ENCODE measurements at places on chromosomes 7 and 10.

- no peak for DNase-seq
These were observed 14.3 kb upstream of the LARP4B start for GRCh38 chr10:945778-946177.

DNA sequence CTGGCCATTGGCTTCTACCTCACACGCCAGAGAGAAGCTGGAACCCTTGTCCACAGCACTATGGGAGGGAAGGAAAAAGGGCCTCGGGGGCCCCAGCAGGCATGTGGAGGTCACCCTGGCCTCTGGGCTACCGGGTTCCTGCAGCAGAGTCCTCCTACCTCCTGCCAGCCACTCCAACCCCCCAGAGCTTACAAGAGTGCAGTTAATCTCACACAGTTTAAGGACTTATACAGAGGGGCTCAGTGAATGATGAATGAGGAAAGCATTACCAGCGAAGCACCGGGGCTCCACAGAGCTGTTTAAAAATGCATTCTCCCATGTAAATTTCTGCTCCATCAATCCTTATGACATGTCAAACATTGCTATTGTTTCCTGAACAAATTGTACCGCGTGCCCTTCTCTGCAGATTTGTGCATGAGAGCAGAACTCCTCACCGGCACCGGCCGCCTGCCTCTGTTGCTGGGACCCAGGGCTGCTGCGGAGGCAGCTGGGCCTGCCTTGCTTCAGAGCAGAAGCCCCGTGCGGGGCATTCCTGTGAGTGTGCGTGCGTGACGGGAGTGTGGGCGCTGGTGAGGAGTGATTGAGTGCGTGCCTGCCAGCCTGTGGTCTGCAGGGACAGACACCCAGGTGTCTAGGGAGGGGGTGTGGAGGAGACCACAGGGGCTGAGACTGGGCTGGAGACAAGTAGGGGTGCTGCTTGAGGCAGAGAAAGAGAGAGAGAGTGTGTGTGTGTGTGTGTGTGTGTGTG is 52.8 kb downstream of the C10orf105 start:
- peak; percentile 42 for DNase-seq

GRCh38 chr10:78771260-78771659 is 297.5 kb upstream of the ZMIZ1 start:
- DNase-seq: no peak

GRCh38 chr7:121016966-121017365 is 28.5 kb downstream of the CPED1 start:
- no peak for DNase-seq

DNA sequence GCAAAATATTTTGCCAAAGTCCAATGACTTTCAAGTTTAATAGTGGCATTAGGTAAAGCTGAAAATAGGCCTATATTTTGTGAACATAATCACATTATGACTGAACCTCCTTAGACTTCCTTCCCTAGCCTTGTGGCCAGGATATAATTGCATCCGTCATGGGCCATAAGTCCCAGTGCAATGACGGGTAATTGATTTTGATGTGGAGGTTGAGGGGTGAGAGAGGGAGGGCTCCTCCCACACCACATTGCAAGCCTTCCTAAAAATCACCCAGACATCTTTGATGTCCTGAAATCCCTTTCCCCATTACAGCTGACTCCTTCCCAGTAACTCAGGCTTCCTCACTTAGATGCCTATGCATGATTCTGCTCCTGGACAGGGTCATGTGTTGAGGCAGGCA is 25.6 kb downstream of the TAS2R41 start:
- DNase-seq: no peak

DNA sequence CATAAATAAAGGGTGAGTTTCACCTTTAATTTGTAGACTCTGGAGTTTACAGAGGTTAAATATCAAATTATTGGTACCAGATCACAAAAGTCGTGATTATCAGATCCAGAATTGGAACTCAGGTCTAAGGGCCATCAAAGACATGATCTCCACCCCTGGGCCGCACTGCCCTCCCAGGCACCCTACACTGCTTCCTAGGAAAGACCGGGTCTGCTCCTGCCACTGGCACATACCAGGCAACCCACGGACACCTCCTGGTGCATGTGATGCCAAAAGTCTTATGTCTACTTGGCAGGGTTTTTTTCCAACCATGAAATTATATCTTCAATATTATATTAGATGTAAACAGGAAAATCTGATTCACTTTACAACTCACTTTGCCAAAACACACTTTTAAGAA is 452.8 kb downstream of the PTPRN2 start:
- no peak for DNase-seq

DNA sequence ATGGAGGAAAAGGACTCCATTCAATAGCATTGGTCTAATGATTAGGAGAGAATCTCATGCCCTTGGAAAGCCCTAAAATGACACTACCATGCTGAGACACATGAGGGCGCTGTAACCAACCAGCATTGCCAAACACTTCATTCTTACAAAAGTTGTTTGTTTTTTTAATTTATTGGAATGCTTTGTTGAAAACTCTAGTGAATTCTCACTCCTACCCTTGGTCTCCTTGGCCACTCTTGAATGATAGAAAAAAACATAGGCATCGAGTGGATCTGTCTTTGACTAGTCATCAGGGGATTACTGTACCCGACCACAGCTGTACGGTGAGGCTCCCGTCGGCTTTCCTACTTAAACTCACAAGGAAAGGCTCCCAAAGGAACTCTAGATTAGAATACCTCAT is 29.3 kb upstream of the ADD3 start:
- no peak for DNase-seq

GRCh38 chr10:112813866-112814591 is 136.0 kb upstream of the TCF7L2 start:
- DNase-seq: no peak

- no peak for DNase-seq
These were observed 94.8 kb downstream of the GSAP start for GRCh38 chr7:77321300-77321699.

DNA sequence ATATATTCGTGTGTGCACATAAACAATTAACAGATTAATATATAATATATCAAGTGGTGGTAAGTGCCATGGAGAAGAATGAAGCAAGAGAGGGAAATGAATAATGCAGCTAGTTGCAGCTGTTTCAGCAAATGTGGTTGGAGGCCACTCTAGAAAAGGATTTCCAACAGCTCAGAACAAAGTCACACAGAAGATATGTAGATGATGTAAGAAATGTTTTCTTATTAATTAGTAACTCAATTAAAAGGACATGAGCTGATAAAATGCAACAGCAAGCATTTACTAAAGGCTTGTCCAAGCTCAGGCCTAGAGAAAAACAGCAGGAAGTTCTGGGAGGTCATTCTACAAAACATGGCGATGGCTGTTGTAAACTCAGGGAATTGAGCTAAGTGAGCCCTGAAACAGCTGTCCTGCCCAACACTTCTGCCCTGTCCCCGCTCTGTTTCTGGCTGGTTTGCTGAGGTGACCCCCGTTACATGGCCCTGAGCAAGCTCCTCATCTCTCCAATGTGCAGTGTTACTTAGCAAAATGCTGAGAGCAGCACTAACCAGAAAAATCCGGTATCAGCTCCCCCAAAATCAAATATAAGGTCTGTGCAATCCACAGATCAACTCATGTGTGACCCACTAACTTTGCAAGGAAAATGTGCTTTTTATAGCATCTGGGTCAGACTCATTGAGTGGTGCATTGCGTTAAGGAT is 23.4 kb upstream of the C10orf67 start:
- no peak for DNase-seq

DNA sequence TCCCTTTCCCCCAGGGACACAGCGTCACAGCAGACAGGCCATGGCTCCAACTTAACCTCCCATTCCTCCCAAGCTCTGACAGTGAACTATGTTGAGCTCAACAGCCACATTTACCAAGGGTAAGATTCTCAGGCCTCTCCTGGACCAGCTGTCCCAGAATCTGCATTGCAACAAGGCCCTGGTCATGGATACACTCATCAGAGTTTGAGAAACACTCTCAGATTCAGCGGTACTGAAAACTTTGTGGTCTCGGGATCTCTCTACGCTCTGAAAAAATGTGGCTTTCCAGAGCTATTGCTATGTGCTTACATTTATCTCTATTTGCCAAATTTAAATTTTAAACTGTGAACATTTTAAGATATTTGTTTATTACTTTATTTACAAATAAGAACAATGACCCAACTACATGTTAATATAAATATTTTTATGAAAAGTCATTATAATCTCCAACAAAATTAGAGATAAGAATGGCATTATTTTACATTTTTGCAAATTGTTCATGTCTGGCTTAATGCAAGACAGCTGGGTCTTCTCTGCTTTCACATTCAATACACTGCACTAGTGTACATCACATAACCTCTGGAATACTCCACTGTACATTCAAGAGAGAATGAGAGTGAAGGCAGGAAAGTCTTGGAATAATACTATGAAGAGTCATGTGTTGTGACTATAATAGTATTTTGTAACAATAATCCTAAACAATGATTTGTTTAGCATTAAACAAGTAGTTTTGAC is 190.9 kb upstream of the PITRM1 start:
- DNase-seq: no peak

DNA sequence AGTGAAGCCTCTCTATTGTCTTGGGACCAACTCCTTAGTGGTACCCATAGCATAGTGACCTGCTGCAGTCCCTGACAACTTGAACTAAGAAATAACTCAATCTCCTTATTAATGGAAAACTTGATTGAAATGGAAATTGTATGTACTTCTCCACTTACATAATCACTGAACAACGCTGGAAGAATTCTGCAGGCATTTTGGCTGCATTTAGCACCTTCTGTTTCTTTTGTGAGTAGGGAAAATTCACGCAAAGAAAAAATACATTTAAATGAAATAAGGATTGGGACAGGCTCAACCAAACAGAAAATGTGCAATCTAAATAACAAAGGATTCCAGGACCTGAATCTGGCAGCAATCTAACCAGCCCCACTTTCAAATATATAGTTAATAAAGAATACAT is 126.9 kb upstream of the GHITM start:
- no peak for DNase-seq

DNA sequence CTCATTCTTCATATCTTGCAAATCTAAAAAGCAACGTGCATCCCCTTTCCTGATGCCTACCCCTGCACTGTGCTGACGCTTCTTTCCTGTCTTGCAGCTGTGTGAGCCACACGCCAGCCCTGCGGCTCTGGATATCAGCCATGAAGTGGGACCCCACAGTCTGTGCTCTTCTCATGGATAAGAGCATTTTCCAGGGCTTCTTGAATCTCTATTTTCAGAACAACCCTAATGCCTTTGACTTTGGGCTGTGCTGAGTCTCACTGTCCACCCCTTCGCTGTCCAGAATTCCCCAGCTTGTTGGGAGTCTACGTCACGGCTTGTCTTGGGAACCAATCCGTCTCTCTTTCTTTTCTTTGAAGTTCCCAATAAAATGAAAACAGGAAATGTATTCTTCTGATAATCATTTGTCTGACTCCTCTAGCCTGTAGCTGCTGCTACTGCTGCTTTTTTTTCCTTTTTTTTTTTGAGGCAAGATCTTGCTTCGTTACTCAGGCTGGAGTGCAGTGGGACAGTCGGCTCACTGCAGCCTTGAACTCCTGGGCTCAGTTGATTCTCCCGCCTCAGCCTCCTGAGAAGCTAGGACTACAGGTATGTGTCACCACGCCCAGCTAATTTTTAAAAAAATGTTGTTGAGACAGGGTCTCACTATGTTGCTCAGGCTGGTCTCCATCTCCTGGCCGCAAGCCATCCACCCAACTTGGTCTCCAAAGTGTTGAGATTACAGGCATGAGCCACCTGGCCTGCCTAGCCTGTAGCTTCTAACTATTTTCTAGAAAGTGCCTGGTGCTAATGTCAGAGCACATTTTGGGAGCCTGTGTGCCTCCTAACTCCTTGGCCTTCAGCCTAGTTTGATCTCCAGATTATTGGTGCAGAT is 30.3 kb downstream of the GSTO2 start:
- DNase-seq: no peak

GRCh38 chr7:93119191-93119905 is 1.6 kb upstream of the SAMD9 start:
- no peak for DNase-seq

GRCh38 chr10:123381224-123381623 is 227.0 kb downstream of the BUB3 start:
- DNase-seq: no peak

GRCh38 chr10:101839416-101840063 is 4.1 kb downstream of the KCNIP2 start:
- peak; percentile 11 for DNase-seq

- DNase-seq: no peak
These were observed 187.8 kb downstream of the MAD1L1 start for GRCh38 chr7:2044883-2045471.

- no peak for DNase-seq
These were observed 164.9 kb upstream of the AGR3 start for GRCh38 chr7:17046666-17047065.

GRCh38 chr10:124798364-124798763 is 3.3 kb upstream of the ABRAXAS2 start:
- no peak for DNase-seq

GRCh38 chr7:118995350-118995749 is 770.8 kb downstream of the ANKRD7 start:
- DNase-seq: no peak

- no peak for DNase-seq
These were observed 444 bp downstream of the NKX1-2 start for GRCh38 chr10:124449170-124450011.

- DNase-seq: peak; percentile 4
These were observed 149.8 kb upstream of the HDAC9 start for GRCh38 chr7:18345641-18346234.

DNA sequence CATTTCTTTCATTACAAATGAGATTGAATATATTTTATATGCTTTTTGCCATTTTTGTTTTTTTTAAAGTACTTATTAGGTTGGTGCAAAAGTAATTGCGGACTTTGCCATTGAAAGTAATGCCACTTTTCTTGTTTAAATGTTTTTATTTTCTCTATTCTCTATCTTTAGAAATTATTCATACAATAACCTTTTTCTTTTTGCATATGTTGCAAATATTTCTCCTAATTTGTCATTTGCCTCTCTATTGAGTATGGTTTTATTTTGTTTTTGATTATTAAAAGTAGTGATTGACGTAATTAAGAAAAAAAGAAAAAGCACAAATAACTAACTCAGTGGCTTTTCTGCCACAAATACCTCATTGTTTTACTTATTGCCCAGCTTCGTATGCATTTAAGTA is 172.4 kb downstream of the NPSR1 start:
- DNase-seq: no peak

DNA sequence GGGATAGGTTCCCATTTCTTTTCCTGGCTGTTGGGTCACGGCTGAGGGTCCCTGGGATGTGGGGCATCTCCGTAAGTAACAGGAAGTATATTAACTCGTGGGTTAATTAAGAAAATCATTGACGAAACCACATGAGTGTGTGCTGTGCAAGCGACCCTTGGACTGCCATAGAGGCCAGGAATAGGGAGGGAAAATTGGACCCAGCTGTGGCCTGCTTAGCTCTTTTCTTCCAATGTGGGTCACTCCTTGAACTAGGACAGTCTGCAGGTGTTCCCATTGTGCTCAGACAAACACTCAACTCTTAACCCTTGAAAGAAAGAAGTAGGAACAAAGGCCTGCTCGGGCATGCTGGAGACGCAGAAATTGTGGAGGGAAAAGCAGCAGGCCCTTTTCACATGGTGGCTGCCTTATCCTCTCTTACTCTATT is 25.6 kb upstream of the PLEKHA1 start:
- no peak for DNase-seq
